HepG2 (cell line): ENCODE measurements at places on chromosomes 1 and 21. TPM values are rescaled to one million over a fixed set of nuclear protein-coding genes. Genes with fewer than 3 reads are reported as not detected.
A peak's percentile ranks its signal among the peaks of the same experiment; 100 is the strongest.

The RAB3B gene
- polyA plus RNA-seq = 1.2 and 1.7 TPM in 2 replicates

- no peak for DNase-seq
These were observed 22.2 kb downstream of the VAV3 start for GRCh38 chr1:107942814-107943213.

The ASCL5 gene
- not detected in 2 replicates for polyA plus RNA-seq

DNA sequence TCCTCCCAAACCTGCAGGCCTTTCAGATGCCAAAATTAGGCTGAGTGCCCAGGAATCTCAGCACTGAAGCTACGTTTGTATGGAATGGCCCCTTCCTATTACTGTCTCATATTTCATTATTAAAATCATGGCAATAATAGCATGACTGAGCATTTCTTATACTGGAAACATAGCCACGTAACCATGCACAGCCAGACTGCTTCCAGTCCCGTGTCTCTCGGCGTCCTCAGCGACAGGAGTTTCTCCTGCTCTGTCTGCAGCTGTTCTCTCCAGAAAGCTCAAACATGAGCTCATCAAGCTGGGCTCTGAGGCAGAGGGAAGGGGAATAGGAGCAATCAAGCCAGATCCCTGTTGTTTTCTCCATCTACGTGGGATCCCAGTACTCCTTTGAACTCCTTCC, 104.0 kb downstream of the CDC7 start:
- no peak for DNase-seq

GRCh38 chr1:22376001-22376400, 75.7 kb upstream of the ZBTB40 start:
- DNase-seq = no peak

The NCF2 gene
- polyA plus RNA-seq = 0.18 and 0.25 TPM in 2 replicates

The MIXL1 gene
- polyA plus RNA-seq = 12.5 and 18.5 TPM in 2 replicates

DNA sequence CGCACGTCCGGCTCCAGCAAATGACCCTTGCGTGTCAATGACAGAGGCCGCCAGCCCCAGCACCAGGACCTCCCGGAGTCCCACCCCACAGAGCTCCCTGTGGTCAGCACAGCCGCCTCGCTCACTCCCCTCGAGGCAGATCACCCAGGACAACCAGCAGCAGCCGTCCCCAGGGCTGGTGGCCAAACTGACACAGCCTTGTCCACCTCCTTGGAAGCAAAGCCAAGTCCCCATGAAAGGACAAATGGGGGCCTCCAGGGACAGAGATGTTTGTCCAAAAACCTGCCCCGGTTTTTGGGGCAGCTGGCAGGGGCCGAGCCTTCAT, 2.1 kb downstream of the KRTAP10-10 start:
- DNase-seq = no peak

DNA sequence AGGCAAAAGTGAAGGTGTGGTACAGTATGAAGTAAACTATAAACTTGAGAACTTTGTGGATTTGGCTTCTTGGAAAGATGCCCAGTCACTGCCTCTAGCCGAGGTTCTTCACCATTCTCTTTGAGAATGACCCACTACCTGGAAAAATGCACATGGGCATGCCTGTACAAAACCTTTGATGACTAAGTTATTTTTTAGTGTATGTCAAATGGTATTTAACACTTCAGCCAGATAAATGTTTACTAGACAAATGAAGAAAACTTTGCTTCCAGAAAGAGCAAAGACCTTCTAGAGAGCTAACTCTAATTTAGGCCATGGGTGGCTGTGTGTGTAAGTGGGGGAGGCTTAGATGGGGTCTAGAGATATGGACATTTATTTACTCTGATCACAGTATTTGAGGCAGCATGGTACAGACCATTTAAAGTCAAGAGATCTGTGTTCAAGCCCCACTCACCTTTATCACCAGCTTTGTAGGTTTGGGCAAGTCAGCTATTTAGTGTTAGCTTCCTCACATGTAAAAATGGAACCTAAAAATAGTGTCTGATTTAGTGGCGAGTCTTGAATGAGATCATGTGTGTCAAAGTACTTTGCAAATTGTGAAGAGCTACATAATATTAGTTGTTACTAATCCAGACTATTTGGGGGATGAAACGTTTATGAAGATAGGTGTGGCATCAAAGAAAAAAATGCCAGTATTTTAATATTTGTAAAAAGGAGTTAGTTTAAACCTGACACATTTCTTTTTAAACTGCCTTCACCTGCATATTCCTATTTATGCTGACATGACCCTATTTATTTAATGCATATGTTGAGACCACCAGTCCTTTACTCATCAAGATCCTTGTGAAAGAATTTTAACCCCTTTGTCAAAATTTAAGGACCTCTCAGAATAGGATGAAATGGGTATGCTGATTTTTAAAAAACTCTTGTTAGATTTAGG, 20.2 kb downstream of the NFYC start:
- DNase-seq = peak; percentile 50

The FCRL4 gene
- polyA plus RNA-seq = not detected in 2 replicates

The FLVCR1 gene
- 14.8 and 16.0 TPM in 2 replicates for polyA plus RNA-seq

GRCh38 chr1:46197560-46197963, 672 bp downstream of the POMGNT1 start:
- DNase-seq = no peak

DNA sequence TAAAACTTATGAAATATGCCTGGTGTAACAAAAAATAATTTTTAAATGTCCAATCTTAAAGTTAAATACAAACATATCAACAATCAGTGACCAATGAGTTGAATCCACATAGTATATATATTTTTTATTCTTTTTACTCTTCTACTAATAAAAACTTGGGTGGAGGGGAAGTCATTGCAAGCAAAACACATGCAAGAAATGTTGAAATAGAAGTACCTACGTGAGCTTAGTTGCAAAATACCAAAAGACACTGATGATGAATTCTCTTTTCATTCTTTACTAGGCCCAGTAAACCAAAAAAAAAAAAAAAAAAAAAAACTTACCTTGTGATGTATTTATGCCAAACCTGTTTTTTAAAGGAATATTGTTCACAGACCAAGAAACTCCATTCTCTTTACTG, 26.4 kb upstream of the PLA2G4A start:
- DNase-seq = no peak

The ZNF593OS gene
- polyA plus RNA-seq = not detected in 2 replicates

The PCBP3 gene
- not detected in 2 replicates for polyA plus RNA-seq

The AKR7A3 gene
- polyA plus RNA-seq = 0.58 and 1.0 TPM in 2 replicates

The KCNN3 gene
- polyA plus RNA-seq = 0.01 TPM in 1 of 2 replicates, not detected in the other

- DNase-seq = peak; percentile 48
These were observed 21.4 kb downstream of the SEC16B start for GRCh38 chr1:177948336-177948972.

DNA sequence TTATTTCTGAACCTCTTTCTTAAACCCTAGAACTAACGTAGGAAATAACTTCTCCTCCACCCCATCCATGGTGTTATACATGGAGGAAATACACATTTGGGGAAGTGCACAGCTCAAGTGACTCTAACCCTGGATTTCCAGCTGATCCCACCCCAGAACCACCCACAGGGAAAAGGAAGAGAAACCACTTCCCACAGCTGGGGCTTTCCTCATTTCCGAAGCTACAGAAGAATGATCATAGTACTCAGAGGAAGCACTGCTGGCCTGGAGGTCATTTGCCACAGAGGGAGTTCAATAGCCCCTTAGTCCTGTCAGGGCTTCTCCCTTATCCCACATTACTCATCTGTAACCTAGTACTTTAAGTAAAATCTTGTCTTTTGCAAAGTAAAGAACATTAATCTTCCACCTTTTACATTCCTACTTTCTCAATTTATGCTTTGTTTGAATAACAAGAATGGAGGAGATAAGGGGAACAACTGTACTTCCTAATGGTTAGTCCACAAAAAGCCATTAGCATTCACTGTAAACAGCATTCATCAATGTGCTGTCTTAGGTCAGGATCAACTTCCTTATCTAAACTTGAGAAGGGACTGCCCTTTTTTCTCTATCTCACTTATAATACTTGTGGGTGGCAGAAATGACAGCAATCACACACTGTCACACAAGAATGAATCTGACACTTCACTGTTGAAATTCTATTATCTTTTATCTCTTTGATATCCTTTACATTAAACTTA, 63.0 kb upstream of the RGS1 start:
- no peak for DNase-seq

GRCh38 chr1:26077524-26077923, 10.1 kb upstream of the TRIM63 start:
- DNase-seq = no peak

DNA sequence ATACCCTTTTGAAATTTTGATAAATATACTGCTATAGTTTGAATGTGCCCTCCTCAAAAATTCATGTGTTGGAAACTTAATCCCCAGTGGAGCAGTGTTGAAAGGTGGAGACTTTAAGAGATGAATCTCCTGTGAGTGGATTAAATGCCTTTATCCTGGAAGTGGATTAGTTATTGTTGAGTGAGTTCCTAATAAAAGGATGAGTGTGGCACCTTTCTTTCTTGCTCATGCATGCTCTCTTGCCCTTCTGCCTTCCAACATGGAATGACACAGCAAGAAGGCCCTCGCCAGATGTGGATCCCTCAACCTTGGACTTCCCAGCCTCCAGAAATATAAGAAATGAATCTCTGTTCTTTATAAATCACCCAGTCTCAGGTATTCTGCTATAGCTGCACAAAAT, 51.8 kb downstream of the CD160 start:
- DNase-seq = no peak

GRCh38 chr1:43421976-43422750, 31.6 kb downstream of the HYI start:
- no peak for DNase-seq

GRCh38 chr1:37828410-37829074, 20.5 kb upstream of the YRDC start:
- DNase-seq = no peak

- no peak for DNase-seq
These were observed 65.2 kb downstream of the OLFML2B start for GRCh38 chr1:161958425-161958824.

GRCh38 chr1:178011465-178011828, 41.6 kb upstream of the SEC16B start:
- DNase-seq = peak; percentile 24

- no peak for DNase-seq
These were observed 250.1 kb upstream of the FMN2 start for GRCh38 chr1:239841631-239842030.

GRCh38 chr21:31557421-31558188, 101.9 kb upstream of the SOD1 start:
- no peak for DNase-seq

The OR2L13 gene
- polyA plus RNA-seq = not detected in 2 replicates

DNA sequence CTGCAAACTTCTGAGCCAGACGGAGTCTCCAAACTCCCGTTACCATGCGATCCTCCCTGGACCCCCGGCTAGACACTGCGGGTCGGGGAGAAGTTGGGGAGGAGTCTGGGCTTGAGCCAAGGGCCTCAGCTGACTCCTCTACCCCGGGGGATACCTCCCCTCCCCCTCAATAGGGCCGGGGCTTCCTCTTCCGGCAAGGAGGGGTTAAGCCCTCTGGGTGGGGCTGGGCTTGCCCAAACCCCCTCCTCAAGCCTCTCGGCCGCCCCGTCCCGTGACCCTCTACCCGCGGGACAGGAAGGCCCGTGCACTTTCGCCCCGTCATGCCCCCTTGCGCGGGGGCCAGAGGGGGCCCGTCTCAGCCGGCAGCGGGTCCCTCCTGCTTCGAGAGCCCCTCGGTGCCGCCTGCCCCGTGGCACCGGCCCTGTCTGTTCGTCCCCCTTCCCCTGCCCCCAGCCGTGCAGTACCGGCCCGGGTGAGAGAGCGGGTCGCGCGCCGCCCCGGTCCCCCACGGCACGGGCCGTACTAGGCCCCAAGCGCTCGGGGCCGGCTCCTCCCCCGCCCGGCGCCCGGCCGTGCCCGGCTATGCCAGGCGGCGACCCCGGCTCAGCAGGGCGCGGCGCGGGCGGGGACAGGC, 652 bp downstream of the ARL8A start:
- DNase-seq = no peak
